ENCODE measurements at places on chromosomes 6 and 20. TPM values are rescaled to one million over a fixed set of nuclear protein-coding genes. Genes with fewer than 3 reads are reported as not detected.

LGSN gene
- not detected for total RNA-seq

MDFI gene
- total RNA-seq: 5.9 TPM

PRELID3B gene
- total RNA-seq: 74.4 TPM

SYCP2L gene
- 4.5 TPM for total RNA-seq

HTR1B gene
- total RNA-seq: 0.13 TPM

NRSN1 gene
- total RNA-seq: not detected

SNX9 gene
- 46.2 TPM for total RNA-seq

TREML2 gene
- total RNA-seq: not detected

DLL1 gene
- 6.6 TPM for total RNA-seq
